CD4-positive, alpha-beta T cell treated with Interleukin-17A for 4 hours (primary cell): ENCODE measurements at places on chromosomes 4 and X.

- DNase-seq: peak; percentile 36
These were observed 156.2 kb upstream of the PPP1R2C start for GRCh38 chrX:42934020-42934726.

DNA sequence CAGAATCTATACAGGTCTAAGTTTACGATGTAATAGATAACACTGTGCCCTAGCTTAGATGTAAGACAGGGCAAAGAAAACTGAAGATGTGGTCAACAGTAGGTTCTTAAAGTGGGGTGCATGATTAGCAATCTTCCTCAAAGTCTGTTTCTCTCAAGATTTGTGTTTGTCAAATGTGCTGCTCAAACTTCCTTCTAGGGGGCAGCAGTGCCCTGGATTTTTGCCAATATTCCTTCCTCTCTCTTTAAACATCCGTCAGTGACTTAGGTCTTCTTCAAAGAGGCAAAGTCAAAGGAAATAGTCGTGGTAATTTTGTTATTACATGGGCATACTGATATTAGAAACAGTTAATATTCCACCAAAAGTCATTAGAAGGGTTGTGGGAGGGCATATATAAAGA is 4.2 kb upstream of the PDHA2 start:
- no peak for DNase-seq

DNA sequence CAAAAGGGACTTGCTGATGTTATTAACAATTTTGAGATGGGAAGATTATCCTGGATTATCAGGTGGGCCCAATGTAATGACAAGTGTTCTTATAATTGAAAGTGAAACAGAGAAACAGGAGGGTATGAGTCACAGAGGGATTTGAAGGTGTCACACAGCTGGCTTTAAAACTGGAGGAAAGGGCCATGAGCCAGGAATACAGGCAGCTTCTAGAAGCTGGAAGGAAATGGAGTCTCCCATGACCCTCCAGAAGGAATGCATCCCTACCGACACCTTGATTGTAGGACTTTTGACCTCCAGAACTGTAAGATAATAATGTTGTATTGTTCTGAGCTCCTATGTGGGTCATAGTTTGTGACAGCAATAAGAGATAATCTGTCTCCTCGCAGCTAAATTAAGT is 98.0 kb upstream of the STIM2 start:
- DNase-seq: no peak

- no peak for DNase-seq
These were observed 56.9 kb downstream of the KIT start for GRCh38 chr4:54714631-54715030.

DNA sequence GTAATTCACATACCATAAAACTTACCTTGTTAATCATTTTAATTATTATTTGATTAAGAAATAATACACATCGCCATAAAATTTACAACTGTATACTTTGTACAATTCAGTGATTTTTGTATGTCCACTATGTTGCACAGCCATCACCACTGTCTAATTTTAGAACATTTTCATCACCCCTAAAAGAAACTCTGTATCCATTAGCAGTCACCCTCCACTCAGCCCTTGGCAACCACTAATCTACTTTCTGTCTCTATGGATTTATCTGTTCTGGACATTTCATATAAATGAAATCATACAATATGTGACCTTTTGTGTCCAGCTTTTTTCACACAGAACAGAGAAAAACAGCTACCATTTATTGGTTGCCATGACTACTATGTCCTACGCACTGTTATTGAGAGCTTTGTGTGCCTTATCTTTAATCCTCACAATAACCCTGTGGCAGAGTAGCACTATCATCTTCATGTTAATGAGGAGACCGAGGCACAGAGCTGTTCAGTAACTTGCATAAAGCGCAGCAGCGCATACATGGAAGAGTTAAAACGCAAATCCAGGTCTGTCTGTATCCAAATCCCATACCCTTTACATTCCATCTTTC is 64.6 kb upstream of the PAGE1 start:
- no peak for DNase-seq

DNA sequence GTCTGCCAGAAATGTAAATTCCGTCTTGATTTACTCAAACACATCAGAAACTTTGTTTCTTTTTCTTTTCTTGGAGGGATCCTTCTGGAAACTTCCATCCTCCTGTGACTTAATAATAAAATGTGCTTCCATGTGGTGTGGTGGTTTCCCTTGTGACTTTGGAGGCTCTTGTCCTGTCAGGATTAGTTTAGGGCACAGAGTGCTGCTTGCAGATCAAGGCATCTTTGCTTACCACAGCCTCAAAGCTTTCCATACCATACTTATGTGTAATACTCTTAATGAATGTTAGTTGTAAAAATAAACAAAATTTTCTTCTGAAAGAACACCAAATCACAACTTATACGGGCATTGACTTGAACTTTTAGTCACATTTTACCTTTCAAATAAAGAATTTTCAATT is 27.4 kb downstream of the GBA3 start:
- DNase-seq: no peak

DNA sequence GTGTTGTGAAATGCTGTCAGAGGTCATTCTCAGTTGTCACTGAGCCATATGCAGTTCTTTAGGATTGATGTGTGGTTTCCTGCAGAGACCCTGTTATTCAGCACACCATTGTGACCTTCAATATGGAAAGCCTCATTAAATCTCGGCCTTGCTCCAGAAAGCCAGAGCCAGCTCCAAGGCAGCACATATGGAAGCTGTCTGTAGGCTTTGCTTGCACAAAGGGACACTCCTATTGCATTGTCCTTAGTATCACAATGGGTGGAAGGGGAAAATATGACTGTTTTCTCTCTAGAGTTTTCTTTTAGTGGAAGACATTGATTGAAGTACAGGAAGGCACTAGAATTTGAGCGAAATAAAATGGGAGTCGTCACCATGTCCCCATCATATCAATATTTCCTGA is 179.0 kb downstream of the CEP135 start:
- DNase-seq: no peak

- no peak for DNase-seq
These were observed 48.3 kb downstream of the ZAR1 start for GRCh38 chr4:48538358-48538757.

DNA sequence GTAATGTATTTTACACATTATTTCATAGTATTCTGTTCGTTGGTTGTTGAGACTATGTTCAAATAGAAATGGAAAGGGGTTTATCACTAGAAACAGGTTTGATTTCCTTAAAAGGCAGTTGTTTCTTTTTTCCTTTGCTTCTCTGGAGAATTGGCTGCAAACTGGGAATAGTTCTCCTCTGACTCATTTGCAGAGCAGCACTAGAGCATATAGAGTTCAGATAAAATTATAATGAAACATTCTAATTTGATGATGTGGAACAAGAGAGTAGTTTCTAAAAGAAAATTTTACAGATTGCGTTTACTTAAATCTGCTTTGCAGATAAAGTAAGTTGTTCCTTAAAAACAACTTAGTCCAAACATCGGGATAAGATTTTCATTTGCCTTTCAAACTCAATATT is 29.7 kb downstream of the SYNPO2 start:
- DNase-seq: no peak

DNA sequence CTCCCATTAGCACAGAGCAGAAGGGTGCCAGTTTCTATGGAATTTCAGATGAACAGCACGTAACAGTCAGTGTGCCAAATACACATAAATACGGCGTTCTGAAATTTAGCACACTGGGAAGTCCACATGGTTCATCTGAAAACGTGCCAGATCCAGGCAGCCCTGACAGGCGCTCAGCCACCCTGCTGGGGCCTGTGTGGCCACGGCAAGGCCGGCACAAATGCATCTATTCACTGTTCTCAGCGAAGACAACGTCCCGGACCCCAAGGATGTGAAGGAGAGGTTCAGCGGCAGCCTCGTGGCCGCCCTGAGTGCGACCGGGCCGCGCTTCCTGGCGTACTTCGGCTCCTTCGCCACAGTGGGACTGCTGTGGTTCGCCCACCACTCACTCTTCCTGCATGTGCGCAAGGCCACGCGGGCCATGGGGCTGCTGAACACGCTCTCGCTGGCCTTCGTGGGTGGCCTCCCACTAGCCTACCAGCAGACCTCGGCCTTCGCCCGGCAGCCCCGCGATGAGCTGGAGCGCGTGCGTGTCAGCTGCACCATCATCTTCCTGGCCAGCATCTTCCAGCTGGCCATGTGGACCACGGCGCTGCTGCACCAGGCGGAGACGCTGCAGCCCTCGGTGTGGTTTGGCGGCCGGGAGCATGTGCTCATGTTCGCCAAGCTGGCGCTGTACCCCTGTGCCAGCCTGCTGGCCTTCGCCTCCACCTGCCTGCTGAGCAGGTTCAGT is 15.6 kb downstream of the DGKQ start:
- no peak for DNase-seq

GRCh38 chr4:67049446-67049845 is 495.9 kb downstream of the CENPC start:
- DNase-seq: no peak

DNA sequence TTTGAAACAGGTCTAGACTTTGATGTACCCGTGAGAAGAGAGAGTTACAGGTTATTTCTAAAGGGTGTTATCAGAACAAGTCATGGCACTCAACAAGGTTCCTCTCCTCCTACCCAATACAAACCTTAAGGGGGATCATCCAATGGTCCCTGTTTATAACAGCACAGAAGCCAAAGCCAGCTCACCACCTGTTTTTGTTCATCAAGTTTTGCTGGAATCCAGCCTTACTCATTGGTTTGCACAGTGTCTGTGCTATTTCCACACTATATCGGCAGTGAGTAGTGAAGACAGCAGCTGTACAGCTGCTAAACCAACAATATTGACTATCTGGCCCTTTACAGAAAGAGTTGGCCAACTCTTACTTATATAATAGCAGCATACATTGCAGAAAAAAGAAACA is 262.1 kb upstream of the STS start:
- DNase-seq: no peak

DNA sequence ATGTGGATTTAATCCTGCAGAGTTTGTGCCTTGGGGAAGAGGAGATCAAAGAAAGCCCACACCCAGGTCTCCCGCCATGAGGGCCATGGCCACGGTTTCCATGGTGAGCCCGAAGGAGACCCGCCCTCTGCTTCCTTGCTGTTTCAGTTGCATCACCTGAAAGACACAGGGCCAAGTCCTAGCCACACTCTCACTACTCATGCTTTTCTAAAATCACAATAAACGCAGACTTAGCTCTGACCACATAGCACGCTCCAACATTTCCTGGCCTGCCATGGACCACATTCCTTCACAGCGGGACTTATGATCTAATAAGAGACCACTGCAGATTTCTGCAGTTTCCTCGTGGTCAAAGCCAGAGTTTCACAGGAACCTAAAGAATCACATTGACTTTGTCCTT is 426.0 kb upstream of the NR3C2 start:
- DNase-seq: no peak

- DNase-seq: no peak
These were observed 396.4 kb upstream of the TRAM1L1 start for GRCh38 chr4:117481742-117482141.
